ENCODE measurements at places on chromosomes 3 and 15.

DNA sequence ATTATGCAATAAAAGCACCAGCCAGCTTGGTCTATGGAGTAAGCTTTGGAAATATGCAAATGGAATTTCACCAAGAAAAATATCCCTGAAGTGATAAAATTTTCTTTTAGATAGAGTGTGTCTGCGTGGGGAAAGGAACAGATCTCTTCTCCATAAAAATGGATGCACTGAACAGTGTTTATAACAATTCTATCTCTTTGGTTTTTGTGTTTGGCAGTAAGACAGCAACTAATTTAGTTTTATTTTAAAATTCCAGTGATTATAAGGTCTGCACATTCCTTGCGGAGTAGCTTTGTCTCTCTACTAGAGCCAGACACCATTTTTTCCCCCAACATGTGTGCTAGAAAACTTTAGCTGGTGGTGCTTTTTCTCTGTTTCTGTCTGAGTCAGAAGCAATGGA, 712.4 kb downstream of the GRM7 start:
- no peak for DNase-seq

DNA sequence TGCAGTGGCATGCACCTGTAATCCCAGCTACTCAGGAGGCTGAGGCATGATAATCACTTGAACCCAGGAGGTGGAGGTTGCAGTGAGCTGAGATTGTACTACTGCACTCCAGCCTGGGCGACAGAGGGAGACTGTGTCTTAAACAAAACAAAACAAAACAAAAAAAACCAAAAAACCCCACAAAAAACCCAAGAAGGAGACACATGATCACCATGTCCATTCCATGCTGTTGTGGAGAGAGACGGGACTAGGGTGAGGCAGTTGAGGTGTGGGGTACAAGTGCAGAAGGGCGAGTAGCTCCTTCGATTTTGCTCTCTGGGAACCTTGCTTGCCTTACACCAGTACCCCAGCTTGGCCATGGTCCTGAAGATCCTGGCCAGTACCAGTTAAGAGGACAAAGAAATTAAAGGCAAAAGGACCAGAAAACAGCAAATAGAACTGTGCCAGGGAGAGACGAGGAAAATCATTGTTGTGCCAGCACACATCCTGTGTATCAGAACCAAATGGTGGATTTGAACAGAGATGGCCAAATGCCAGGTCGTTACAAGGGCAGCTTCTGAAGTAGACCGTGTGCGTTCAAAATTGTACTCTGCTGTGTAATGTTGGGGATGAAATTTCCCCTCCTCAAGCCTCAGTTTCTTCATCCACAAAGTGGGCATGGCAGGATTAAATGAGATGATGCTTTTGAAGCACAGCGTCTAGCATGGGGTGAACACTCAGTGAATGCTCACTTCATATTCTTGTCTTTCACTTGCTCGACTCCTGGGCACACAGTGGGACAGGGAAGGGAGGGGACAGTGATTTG, 42.9 kb upstream of the CTSH start:
- no peak for DNase-seq

DNA sequence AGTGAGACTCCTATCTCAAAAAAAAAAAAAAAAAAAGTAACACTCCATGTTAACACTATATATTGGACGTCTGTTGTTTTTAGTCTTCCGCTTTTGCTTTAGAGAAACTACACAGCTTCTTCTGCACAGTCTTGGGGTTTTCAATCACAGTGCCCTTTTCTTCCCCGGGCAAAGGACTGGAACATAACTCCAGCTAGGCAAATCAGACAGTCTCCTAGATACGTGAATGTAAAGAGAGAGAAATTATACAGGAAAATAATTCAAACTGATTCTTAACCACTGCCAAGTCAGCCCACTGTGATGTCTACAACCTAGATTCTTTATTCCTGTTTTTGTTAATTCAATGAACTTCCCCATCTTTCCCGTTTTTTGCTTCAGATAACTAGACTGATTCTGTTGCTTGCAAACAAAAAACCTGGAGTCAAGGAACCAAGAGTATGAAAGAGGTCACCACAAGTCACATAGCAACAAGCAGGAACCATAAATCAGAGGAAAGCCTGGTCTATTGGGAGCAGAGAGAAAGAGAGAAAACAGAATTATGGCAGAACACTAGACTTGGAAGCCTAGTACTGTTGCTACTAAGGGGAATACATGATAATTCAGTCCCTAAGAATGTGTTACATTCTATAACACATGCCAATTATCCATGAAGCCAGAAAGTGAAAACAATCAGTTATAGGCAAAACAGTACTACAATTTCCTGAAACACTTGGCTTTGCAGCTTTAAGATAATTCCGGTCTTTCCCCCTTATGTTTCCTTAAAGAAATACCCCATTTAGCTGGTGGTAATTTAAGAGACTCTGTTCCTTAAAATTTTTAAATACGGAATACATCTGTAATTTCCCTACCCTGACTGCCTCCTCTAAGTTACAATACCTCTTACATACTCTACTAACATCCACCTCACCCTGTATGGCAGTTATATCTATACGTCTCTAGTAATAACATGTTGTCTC, 63.1 kb downstream of the TBL1XR1 start:
- DNase-seq, result no peak

- no peak for DNase-seq
Measured at GRCh38 chr3:86251781-86252180, 739.2 kb downstream of the VGLL3 start.

DNA sequence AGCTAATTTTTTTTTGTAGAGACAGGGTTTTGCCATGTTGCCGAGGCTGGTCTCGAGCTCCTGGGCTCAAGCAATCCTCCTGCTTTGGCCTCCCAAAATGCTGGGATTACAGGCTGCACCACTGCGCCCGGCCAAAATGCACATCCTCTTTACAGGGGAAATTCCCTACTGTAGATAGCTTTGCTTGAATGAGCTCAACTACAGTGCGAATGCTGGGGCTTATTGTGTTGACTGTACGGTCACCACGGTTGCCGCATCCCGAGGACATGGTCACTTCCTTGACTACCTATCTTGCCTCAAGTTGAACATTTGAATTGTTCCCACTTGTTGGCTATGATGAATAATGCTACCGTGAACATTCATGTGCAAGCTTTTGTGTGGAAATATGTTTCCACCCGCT, 5.3 kb upstream of the MTFMT start:
- DNase-seq, result no peak

DNA sequence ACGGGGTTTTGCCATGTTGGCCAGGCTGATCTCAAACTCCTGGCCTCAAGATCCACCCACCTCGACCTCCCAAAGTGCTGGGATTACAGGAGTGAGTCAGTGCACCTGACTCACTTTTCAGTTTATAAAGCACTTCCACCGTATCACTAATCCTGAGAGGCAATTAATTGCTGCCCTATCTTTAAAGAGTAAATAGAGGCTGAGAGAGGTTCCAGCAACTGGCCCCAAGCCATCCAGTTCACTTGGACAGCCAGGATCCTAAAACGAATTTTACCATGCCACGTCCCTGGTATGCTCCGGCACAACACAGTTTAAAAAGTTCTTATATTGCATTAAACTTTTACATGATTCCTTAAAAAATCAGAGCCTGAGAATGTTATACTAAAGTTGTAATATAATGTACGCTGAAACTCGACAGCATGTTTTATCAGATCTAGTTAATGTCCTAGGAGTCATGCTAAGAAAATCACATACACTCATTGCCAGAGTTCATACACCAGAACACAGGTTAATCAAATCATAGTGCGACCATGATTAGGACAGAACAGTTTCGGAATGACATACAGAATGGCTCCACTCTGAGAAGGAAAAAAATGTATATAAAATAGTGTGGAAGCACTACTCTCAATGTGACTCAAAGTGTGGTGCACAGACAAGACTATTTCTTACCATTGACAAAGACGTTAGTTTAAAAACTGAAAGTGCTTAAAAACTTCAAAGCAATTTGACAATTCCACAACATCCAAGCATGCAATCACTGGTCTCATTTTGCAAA, 125.4 kb downstream of the ULK4 start:
- no peak for DNase-seq

DNA sequence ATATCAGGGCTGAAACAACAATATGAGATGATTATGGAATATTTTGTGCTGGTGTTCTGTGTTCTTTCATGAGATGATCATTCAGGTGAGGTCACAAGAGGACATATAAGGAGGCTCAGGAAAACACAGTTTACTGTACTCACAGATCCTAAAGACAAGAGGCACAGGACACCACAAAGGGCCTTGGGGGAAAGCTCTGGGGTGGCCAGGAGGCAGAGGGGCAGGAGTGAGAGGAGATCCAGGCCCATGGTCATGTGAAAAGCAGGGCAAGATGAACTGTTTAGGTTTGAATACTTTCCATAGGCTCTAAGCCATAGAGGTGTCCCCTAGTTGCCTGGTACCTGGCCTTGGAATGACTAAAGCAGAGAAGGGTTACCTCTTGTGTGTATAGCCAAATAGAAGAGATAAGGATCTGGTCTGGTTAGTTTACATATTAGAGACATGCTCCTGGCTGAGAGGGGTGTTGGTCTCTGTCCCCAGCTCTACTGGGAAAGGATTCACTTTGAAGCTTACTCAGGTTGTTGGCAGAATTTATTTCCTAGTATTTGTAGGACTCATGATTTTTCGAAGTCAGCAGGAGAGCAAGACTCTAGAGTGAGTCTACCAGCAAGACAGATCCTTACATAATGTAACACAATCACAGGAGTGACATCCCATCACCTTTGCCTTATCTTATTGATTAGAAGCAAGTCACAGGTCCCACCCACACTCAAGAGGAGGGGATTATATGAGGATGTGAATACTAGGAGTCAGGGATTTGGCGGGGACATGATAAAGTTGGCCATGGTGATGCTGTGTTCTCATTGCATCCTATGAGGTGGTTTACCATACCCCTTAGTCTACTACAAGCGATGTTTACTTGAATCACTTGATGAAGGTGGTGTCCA, 11.3 kb upstream of the TM4SF1 start:
- DNase-seq, result no peak

- DNase-seq, result no peak
Measured at GRCh38 chr3:49270156-49270500, 6.9 kb downstream of the C3orf62 start.

DNA sequence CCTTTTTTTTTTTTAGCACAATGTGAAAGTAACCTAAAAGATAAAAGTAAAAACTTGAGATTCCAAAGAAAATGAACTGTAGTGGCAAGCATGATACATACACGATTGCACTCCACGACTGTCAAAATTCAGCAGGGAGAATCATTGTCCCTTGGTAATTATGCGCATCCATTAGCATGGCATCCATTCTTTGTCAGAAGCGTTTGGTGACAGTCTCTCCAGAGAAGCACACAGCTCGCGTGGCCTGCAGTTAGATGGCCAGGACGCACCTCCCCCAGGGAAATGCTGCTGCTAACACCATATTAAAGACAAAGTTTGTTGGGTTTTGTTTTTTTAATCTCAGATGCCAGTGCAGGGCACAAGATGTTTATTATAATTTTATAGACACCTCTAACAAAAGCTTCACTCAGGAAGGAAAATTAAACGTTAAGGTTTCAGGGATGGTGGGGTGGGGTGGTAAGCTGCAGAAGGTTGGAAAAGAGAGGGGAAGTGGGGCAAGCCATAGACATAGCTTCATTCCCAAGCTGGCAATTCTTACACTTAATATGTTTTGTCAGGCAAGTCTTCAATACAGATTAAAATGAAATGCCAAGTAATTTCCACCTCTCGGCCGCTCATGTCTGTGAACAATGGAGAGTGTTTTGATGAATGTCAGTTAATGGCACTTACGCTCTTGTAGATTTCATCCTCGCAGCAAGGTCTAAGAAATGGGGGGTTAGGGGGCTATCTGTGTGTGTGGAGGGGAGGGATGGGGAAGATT, 142.8 kb upstream of the TOPAZ1 start:
- DNase-seq, result no peak

- DNase-seq, result no peak
Measured at GRCh38 chr3:117618462-117618861, 908.9 kb downstream of the TUSC7 start.

- no peak for DNase-seq
Measured at GRCh38 chr15:74788683-74789151, 6.8 kb downstream of the CSK start.

DNA sequence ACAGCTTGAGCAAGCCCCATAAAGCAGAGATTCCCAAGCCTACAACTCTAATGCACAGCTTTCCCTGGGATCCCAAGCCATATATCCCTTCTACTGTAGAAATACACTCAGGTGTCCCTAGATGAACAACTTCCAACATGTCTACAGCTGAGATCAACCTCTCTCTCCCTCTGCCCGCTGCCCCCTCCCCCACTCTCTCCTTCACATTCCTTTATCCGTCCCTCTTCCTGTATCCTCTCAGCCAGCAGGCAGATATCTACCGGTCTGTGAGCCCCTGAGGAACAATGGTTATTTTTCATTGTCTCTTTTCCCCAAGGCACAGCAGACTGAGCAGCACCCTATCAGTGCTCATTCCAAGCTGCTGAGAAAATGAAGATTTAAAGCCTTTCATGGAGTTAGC, 138.6 kb downstream of the SUCLG2 start:
- no peak for DNase-seq

- no peak for DNase-seq
Measured at GRCh38 chr3:94671078-94671477, 608.2 kb downstream of the NSUN3 start.

DNA sequence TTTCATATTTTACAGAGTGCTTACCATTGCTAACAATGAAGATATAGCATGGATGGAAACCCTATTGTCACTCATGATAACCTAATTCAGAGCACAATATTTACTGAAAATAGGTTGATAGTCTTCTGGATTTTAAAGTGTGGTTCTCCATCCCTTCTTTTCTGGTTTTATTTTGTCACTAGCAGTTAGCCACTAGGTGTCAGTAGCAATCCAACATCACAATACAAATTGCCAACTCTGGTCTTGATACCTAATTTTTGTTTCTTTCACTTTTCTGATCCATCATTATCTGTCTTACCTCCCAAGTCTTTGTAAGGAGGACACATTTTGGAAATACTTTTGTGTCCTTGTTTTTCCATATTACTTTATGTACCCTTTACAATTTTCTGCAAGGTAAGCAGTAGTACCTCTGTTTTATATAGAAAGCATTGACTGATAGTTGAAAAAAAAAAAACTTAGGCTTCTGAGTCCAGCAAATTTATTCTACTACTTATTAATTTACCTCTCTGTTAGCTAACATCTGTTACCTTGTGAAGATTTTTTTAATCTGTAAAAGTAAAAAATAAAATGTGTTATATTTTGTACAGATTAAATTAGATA, 28.3 kb upstream of the CRYBG3 start:
- DNase-seq, result peak; percentile 54

DNA sequence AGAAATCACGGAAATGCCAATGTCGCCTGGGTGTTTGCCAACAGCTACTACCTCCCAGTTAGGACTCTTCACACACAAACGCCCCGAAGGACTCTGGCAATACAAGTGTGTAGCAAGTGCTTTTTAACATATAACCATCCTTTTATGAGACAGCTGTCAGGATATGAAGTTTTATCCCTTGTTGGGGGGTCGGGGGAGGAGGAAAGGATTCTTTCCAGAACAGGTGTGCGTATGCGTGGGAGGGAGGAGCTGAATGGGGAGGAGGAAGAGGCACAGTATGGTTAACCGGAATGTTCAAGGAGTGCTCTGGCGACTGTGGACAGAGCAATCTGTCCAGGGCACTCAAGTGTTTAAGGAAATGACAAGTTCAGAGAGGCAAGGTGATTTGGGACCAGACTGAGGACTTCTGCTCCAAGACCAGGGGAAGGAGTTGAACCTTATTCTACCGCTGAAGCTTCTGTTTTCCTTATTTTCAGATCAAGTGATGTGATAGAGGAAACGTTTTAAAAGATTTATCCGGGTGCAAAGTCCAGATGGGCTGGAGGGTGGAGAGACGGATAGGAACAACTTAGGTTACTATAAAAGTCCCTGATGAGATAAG, 1.3 kb downstream of the TSPAN3 start:
- DNase-seq, result no peak
